ENCODE measurements at places on chromosomes 2 and 18.
A peak's percentile ranks its signal among the peaks of the same experiment; 100 is the strongest.

DNA sequence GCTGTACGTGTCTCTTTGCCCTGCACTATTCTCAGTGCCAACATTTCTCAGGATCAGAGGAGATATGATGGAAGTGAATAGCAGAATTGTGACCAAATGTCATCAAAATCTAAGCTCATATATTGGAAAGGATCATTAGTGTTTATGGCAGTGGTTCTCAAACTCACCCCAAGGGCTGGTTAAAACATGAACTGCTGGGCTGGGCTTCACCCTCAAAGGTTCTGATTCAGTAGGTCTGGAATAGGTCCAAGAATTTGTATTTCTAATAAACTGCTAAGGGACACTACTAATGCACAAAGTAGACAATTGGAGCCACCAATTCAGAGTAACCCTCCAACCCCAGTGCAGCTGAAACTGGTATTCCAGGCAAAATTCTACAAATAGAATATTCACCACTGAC is 317.9 kb upstream of the UBE2E3 start:
- DNase-seq = no peak

- no peak for DNase-seq
These were observed 26.2 kb upstream of the SNORC start for GRCh38 chr2:232843834-232844233.

- DNase-seq = no peak
These were observed 806.7 kb downstream of the NRXN1 start for GRCh38 chr2:50225021-50225928.

- no peak for DNase-seq
These were observed 114.9 kb downstream of the DSC3 start for GRCh38 chr18:30927517-30928075.

GRCh38 chr2:240759459-240759858 is 60.6 kb downstream of the KIF1A start:
- DNase-seq = no peak

GRCh38 chr2:222706616-222707015 is 35.2 kb downstream of the MOGAT1 start:
- DNase-seq = no peak

GRCh38 chr2:64322433-64322832 is 131.5 kb upstream of the LGALSL start:
- no peak for DNase-seq

GRCh38 chr2:192035731-192036442 is 158.8 kb downstream of the TMEFF2 start:
- no peak for DNase-seq

- DNase-seq = no peak
These were observed 1.7 kb upstream of the POU3F3 start for GRCh38 chr2:104852090-104852666.

DNA sequence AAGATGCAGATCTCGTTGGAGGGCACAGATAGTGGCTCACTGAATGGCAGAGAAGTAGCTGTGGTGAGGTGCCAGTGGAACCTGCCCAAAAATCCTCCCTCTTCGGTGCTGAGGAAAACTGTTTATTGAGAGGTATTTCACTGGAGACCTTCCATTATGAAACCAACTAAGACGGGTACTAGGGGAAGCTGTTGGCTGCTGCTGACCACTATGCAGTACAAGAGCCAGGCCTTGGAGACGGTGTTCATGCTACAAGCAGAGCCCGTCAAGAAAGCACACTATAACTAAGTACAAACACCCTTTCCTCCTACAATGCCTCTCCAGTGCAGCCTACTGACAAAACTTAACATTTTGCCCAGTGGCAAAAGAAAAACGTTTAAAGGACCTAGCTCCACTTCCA is 4.6 kb downstream of the ARL5A start:
- no peak for DNase-seq

GRCh38 chr18:46152808-46153617 is 48.8 kb downstream of the HAUS1 start:
- no peak for DNase-seq

- DNase-seq = no peak
These were observed 28.3 kb downstream of the MTHFD2 start for GRCh38 chr2:74226648-74227213.

DNA sequence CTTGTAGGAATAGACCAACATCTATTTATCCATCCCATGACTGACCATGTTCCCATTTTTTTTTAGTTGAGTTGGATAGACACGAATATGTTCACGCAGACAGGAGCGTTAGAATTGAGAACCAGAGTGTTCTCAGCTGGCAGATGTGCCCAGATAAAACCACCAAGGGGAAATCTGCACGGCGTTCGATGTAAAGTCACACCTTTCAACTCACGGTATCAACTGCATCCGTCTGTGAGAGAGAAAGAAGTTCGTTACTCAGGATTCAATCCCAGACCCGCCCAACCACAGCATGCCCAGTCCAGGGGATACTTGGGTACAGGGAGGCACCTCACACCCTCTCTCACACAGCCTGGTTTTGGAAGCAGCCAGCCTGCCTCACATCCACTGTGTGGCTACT is 26.1 kb downstream of the MAL start:
- no peak for DNase-seq

GRCh38 chr2:19667085-19667484 is 234.7 kb downstream of the TTC32 start:
- DNase-seq = no peak

- DNase-seq = no peak
These were observed 858 bp downstream of the POLR1B start for GRCh38 chr2:112542984-112543661.

DNA sequence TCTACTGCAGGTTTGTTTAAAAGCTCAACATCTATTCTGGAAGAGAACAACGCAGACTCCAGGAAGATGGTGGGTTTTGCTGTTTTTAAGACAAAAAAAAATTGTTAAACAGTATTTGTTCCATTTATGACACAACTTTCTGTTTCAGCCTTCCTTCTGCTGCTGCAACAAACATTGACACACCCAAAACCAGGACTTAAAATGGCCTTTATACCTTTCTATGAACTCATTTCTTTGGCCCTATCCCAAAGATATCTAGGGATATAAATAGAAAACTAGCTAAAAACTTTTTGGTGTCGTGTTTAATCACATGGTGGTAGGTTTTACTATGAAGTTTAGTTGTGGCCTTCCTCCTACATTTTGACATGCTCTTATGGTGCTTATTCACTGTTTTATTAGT is 964 bp upstream of the GALNT3 start:
- DNase-seq = no peak

- no peak for DNase-seq
These were observed 32.7 kb downstream of the AGFG1 start for GRCh38 chr2:227504700-227505099.

DNA sequence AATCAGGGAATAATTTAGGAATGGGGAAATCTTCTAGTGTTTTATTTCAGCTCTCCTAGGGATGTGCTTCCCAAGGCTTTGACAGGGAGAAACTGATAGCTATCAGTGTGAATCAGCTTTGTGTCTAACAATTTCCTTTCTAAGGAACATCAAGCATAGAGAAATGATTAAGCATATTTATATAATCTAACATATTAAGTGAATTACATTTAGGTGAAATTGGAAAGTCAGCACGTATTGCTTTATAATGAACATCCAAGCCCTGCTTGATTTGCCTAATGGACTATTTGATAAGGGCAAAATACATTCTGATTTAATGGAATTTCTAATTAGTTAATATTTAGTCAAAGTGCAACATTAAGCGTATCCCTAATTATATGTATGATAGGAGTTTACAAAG is 19.5 kb upstream of the TSPYL6 start:
- no peak for DNase-seq

DNA sequence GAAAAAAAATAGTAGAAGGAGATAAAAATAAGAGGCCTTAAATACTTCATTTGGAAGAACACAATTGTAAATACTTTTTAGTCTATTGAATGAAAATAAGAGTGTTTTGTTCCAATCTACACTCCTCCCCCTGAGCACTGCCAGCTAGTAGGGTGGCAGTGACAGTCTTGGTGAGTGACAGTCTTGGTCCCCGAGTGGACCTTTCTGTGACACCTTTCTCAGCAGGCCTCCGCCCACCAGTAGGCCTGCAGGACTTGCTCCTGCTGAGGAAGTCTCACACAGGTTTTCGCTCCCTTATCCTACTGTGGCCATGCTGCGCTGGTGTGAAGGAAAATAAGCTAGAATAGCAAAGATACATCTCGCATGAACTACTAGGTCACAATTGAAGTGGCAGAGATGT is 666.8 kb downstream of the NR4A2 start:
- no peak for DNase-seq

DNA sequence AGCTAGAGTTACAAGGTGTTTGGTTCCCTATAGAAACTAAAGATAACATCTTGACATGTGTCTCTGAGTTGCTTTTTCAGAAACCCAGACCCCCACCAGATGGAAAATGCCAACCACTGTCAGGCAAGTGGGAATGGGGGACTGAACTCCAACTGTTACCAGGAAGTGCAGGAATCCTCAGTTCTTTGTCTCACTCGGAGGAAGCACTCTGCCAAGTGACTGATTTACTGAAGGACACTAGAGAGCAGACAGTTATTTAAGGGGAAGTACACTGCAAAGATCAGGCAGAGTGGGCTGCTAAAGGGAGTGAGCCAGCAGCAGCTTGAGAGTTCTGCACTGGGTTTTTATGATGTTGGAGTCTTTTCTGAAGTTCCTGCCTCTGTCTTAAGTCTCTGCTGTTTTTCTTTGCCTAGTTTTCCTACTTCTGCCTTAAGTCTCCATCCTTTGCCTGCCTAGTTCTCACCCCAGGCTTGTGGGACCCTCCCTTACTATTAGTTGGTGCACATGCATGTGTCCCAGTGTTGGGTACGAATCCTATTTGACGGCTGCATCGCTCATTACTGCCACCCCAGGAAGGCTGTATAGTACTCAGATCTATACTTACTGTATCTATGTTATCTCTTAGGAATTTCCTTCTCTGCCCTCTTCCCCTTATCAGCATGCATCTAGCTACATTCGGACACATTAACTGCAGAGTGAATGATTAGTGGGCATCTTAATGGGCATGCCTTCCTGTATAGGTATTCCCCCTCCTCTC is 97.1 kb downstream of the TEX51 start:
- no peak for DNase-seq

GRCh38 chr18:76502551-76502950 is 7.5 kb upstream of the ZNF516 start:
- no peak for DNase-seq

GRCh38 chr2:27509326-27509725 is 12.7 kb downstream of the GCKR start:
- no peak for DNase-seq

DNA sequence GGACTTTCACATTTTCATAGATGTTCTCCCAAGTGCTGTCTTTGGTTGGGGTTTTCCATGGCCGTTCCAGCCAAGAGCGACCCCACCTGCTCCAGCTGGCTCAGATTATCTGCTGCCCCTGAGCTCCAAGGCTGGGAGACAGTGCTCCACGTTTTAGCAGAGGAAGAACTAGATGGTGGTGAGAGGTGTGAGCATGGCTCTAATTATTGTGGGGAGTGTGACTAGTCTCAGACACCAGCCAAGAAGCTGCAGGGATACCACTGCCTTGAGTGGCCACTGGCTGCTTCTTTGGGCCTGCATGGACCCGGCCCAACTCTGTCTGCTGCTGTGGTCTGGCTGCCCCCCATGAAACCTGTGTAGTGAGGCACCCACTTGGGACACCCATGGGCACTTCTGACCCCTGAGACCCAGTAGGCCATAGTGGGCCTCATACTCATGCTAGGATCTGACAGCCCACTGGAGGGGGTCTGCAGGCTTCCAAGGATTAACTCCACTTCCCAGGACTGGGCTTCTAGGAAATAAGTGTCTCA is 2.8 kb upstream of the NCL start:
- DNase-seq = no peak

GRCh38 chr2:222427646-222428301 is 3.4 kb downstream of the SGPP2 start:
- DNase-seq = no peak

DNA sequence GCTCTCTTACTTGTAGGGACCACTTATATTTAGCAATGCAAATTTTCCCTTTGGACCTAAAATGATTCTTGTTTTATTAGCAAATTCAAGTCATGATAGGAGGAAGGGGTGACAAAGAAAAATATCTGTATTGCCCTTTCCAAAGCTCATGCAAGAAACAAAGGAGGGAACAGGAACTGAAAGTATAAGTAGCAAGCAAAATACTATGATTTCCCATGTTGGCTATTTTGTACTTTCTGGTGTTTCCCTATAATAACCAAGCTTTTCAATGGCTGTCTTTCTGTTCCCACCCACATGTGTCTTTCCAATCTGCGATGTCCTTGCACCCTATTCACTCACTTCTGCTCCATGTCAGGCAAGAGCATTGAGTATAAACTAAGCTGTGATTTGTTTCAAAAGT is 279.7 kb downstream of the RNF144A start:
- DNase-seq = no peak

- DNase-seq = no peak
These were observed 308.3 kb downstream of the SETBP1 start for GRCh38 chr18:44988821-44989587.

- no peak for DNase-seq
These were observed 57.4 kb downstream of the SH2D6 start for GRCh38 chr2:85475799-85476490.

DNA sequence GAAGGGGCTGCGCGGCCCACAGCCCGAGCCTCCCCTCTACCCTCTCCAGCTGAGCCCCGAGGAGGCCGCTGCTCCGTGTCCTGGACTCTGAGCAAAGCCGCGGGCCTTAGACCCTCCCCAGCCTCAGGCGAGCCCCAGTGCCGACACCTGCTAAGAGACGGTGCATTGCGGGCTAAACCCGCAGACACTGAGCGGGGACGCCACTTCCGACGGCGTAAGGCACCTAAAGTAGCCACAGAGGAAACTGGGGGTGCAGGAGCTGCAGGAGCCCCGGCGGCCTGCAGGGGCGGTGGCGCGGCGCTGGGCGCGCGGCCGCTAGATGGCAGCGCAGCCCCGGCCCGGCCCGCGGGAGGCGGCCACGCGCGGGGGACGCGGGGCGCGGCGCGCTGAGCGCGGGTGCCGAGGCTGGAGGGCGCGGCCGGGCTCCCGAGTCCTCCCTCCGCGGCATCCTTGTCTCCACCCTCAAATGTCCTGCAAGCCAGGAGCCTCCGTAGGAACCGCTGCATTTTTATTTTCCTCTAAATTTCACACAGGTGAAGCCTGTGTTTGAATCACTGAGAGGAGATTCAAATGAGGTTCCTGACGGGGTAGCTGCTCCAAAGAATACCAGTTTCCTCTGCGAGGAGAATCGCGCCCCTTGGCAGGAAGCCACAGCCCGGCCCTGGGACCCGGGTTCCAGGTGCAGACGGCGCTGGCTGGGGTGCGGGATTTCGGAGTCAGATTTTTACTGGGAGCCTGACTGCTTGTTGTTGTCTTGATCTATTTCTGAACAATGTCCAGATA is 650.5 kb downstream of the GALR1 start:
- DNase-seq = peak; percentile 23

- DNase-seq = no peak
These were observed 131.2 kb downstream of the CBLN2 start for GRCh38 chr18:72412927-72413326.

GRCh38 chr18:354003-354402 is 86.2 kb upstream of the THOC1 start:
- DNase-seq = no peak

- DNase-seq = no peak
These were observed at the start of gene CPLX4 for GRCh38 chr18:59318460-59319050. CPLX4 (minus strand) TSS chr18:59318649; CDS start chr18:59318462, 187 bp downstream.

- no peak for DNase-seq
These were observed 94.8 kb downstream of the RHOB start for GRCh38 chr2:20541651-20542050.
